ENCODE measurements at places on chromosomes 5 and 9.

DNA sequence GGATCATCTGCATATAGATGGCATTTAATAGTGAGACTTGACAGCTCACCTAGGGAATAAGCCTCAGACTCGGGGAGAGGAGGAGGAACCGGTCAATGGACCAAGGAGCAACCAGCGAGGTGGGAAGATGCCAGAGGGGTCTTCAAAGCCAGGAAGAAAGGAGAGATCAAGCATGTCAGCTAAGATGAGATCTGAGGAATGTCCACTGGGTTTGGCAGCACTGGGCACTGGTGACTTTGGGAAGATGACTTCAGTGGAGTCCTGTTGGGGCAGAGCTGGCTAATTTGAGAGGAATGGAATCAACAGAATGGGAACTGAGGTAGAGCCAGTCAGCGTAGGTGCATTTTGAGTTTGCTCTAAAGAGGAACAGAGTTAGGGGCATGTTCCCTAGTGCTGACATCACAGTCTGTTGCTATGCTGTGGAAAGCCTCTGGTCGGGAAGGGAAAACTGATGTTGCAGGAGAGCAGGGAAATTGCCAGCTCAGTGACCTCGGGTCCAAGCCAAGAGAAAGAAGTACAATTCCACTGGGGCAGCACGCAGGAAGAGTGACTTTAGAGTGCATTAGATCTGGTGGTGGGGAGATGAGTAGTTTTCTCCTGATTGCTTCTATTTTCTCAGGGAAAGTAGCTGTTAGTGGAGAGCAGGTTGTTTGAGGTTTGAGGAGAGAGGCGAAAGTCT, 56.9 kb downstream of the ZNF618 start:
- no peak for DNase-seq

DNA sequence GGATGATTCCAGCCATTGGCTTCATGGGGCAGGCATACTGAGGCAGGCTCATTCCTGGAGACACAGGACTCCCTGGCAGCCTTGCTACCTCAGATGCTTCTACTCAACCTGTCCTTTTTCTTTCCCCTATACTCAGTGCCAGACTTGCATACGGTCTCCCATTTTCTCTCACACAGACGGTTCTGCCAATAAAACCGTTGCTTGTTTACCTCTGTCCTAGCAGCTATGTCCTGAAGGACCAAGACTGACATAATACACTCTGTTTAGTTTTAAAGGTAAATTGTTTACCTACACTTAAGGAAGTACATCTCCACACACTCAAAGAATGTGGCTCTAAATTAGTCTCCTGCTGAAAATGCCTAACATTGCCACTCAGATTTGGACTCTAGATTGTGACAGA, 151.0 kb upstream of the RFX3 start:
- DNase-seq, result no peak

- no peak for DNase-seq
Observed at GRCh38 chr5:119274030-119274766, 81.6 kb upstream of the TNFAIP8 start.

GRCh38 chr5:38827525-38827924, 18.3 kb upstream of the OSMR start:
- DNase-seq, result peak; percentile 58

- DNase-seq, result no peak
Observed at GRCh38 chr5:149603920-149604319, 22.6 kb downstream of the ARHGEF37 start.

GRCh38 chr5:99543841-99544240, 615.0 kb upstream of the CHD1 start:
- peak; percentile 84 for DNase-seq

DNA sequence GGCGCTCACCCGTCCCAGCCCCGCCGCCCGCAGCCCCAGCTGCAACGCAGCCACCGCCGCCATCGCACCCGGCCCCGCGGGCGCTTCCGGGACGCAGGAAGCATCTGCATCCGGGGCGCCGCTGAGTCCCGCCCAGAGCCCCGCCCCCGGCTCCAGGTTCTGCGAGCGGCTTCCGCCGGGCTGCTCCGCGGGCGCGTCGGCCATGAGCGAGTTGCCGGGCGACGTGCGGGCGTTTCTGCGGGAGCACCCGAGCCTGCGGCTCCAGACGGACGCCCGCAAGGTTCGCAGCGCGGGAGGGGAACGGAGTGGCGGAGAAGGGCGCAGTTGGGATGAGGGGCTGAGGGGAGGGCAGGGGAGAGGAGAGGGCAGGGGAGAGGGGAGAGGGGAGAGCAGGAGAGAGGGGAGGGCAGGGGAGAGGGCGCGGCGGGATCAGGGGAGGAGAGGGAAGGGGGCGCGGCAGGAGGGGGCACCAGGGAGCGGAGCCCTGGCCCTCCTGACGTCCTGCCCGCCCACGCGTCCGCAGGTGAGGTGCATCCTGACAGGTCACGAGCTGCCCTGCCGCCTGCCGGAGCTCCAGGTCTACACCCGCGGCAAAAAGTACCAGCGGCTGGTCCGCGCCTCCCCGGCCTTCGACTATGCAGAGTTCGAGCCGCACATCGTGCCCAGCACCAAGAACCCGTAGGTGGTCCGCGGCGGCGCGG, at the start of the genes SURF1 and SURF2:
Gene SURF1, minus strand, starts transcription at position 97 of the 701 bp plus-strand sequence. Its CDS starts 34 bp downstream, at position 63.
Gene SURF2, plus strand, starts transcription at position 160 of the 701 bp plus-strand sequence. Its CDS starts 43 bp downstream, at position 203.
- DNase-seq, result peak; percentile 79

DNA sequence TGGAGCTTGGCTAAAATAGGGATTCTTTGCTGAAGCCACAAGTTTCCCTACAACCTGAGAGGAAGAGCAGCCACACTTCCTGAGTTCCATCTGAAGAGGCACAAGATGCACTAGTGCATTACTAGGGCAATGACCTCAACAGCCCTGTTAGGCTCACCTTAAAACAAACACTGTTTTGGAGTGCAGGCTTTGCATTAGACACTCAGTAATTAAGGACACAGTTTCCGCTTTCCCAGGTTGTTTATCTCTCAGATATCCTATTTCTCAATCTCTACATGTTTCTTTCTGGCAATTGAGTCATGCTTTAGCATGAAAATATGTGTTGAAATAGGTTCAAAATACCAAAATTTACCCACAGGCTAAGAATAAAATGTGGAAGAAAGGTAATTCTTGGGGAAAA, 34.2 kb downstream of the EMB start:
- no peak for DNase-seq

GRCh38 chr9:121597698-121598166, 53.7 kb upstream of the DAB2IP start:
- no peak for DNase-seq

GRCh38 chr9:21294904-21295538, 10.1 kb downstream of the IFNA5 start:
- no peak for DNase-seq

- DNase-seq, result no peak
Observed at GRCh38 chr9:86842573-86842972, 104.7 kb downstream of the GAS1 start.

DNA sequence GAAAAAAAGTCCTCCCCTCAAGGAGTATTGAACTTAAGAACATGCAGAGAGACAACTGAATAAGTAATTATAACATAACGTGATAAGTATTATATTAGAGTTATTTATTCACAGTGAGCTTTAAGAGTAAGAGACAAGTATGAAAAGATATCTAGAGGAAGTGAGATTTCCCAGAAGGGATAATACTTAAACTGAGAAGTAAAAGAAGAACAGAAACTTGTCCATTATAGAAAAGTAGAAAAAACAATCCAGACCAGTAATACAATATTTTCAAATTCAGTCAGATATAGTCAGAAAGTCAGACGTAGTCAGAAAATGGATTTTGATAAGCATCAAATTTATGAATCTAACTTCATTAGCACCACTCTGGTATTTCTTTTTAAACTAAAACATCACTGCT, 613.0 kb upstream of the CCNG1 start:
- DNase-seq, result no peak

Data from choroid plexus epithelial cell (primary cell).